ENCODE measurements at places on chromosomes 4 and X. TPM values are rescaled to one million over a fixed set of nuclear protein-coding genes. Genes with fewer than 3 reads are reported as not detected.

GRCh38 chr4:165921546-165921945 lies 48.5 kb downstream of the TLL1 start:
- no peak for DNase-seq

GRCh38 chr4:28062562-28062961 lies 1201.9 kb downstream of the STIM2 start:
- DNase-seq, result no peak

DNA sequence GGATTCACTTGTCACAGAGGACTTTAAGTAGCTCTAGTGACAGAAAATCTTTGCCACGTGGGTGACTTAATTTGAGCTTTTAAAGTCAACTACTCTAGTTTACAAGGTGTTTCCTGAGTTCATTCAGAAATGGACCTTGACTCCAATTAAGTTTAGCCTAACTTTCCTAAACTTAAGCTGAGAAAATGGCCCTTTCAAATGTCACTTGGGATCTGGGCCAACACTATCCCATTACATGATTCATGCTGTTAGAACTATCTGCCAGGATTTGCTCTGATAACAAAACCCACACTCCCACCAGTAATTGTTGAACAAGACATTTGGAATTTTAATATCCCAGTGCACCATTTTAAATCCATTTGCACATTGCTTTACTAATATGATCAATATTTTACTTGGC lies 40.8 kb downstream of the C4orf46 start:
- no peak for DNase-seq

- no peak for DNase-seq
Observed at GRCh38 chr4:152307669-152308068, 228.2 kb downstream of the FBXW7 start.

GRCh38 chr4:114558446-114559020 lies 40.1 kb upstream of the UGT8 start:
- no peak for DNase-seq

- DNase-seq, result no peak
Observed at GRCh38 chr4:7388627-7389026, 46.1 kb downstream of the PSAPL1 start.

DNA sequence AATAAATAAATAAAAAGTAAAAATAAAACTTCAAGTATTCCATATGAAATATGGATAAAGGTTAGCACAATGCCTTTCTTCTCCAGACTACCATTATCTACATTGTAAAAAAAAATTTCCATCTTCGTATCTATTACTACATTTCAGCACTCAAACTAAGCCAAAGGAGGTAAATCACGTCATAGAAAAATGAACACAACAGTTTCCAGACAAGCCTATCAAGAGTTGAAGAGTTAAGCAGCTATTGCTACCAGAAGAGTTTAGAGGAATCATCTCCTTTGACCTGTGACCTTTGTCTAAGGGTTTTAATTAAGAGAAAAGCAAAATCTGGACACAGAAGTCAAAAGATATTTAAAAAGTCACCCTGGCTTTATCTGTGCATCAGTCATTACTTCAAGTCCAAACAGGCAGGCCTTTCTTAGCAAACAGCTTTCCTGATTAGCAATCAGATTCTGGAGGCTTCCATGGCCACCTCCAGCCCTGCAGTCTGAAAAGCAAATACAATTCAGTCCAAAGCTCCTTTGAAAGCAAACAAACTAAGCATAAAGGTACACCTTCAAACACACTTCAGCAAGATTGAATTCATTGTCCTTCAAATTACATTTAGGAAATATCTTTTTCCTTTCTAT lies 82.2 kb downstream of the APBB2 start:
- DNase-seq, result no peak

GRCh38 chrX:15815779-15816437 lies 25.6 kb downstream of the ZRSR2 start:
- peak; percentile 33 for DNase-seq

DNA sequence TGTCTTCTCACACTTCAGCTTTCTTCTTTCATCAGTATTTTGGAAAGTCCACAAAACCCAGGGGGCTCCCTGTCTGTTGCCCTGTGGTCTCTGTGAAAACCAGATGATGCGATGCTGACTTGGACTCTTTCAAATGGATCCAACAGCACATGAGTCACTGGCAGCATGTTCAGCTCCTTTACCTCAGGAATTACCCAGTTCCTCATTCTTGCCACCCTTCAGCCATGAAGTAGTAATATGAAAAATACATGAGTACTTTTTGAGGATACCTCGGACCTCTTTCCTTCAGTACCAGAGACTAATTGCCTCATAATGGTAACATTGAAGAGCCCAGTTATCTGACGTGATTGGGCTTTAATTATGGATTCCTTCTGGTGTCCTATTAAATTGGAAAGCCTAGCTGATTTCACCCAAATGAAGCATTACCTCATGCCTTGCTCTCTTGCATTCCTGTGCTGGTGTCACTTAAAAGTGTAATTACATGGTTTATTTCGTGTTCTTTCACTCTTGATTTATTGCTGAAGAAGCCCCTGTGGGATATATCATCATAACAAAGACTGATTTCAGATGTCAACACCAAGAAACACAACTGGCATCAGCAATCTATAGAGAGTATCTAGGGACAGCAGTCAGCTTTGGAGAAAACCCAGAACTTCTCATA lies 63.4 kb downstream of the NFKB1 start:
- DNase-seq, result no peak

GRCh38 chr4:148162991-148163390 lies 279.2 kb downstream of the NR3C2 start:
- DNase-seq, result no peak

DNA sequence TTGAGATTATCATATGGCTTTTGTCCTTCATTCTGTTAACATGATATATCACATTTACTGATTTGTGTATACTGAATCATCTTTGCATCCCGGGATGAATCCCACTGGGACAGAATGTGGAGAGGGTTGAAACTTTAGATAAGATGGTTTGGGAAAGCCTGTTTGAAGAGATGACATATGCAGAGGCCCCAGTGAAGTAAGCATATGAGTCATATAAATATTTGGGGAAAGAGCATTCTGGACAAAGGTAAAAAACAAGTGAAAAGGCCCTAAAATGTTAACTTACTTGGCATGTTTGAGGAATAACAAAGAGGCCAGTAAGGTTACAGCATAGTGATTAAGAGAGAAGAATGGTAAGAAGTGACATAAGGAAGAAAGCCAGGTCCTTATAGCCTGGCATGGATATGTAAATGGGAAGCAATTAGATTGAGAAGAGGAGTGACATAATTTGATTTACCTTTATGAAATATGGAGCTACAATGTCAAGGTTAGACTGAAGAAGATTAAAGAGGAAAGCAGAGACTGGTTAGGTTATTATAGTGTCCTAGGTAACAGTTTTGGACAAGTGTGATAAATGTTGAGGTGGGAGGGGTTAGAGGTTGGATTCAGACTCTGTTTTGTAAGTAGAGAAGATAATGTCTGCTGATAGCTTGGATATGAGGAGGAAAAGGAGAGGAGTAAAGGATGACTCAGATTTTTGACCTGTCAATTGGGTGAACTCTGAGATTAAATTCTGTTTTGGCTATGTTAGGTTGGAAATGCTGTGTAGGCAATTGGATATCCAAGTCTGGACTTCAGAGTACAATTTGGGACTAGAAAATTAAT lies 54.6 kb upstream of the DRP2 start:
- no peak for DNase-seq

DNA sequence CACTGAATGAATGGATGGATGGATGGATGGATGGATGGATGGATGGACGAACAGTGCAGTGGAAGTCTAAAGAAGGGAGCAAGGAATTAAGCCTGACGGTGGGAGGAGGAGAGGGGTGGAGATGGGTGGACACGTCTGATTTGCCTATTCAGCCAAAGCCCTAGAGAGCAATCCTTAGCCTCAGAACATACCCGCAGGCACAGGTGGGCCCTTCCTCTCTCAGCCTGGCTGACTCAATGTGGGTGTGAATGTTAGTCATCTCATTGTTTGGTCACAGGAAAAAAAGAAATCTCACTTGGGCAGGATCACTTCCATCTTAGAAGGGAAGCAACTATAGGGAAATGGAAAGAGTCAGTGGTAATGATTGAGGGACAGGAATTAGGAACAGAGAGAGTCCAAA lies 165.9 kb downstream of the PJA1 start:
- no peak for DNase-seq

- DNase-seq, result no peak
Observed at GRCh38 chrX:8988446-8988845, 45.5 kb downstream of the FAM9B start.

DNA sequence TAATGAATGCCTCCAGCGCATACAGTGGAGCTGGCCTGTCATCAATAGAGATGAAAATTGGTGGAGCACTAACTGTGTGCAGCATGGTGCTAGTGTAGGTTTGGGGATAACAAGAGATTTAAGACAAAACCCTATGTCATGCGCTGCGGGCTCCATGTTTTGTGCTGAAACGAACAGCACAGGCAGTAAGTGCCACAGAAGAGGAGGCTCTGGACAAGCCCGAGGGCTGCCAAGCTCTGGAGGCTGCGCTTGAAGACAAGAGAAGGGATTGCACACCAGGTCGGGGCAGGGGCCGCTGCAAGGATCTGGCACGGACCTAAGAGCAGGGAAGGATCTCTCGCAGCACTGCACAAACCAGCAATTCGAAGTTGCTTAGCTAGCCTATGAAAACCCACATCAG lies 35.5 kb downstream of the TENM3 start:
- no peak for DNase-seq

DNA sequence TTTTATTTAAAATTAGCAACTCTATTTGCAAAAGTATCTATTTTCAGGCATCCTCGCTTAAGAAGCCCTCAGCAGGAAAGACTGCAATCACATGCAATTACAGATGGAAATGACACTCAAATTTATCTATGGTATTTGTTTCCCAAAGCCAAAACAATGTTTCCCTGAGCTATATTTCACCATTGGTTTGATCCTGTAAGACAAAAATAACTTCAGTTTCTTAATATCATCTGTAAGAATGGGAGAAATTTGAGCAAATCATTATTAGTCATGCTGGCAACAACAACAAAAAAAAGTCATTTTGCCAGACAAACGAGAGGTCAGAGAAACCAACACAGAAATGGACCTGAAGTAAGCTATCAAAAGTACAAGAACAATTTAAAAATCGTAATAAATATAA lies 204.1 kb downstream of the NR3C2 start:
- DNase-seq, result no peak

DNA sequence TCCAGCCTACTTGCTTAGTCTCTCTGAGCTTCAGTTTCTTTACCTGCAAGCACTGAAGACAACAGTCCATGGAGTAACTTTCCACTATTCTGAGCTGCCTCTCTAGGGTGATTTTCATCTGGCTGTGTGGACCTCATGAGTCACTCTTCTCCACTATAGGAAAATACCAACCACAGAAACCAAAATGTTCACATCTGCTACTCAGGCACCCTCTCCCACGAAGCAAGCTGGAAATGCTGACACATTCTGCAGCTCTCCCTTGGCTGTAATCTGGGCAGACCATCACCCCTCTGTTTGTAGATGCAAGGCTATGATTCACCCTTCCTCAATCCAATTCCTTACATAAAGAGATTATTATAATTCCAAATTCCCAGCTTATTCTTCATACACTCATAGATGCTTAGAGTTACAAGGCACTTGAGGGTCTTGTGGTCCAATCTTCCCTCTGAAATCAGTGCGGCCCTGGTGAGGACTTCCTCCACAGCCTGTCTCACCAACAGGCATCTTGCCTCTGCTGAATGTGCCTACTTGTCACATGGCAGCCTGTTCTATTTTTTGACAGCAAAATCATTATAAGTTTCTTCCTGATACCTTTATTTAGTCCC lies 97.0 kb upstream of the LNX1 start:
- no peak for DNase-seq

- DNase-seq, result no peak
Observed at GRCh38 chr4:47830265-47831025, 7.4 kb downstream of the CORIN start.

DNA sequence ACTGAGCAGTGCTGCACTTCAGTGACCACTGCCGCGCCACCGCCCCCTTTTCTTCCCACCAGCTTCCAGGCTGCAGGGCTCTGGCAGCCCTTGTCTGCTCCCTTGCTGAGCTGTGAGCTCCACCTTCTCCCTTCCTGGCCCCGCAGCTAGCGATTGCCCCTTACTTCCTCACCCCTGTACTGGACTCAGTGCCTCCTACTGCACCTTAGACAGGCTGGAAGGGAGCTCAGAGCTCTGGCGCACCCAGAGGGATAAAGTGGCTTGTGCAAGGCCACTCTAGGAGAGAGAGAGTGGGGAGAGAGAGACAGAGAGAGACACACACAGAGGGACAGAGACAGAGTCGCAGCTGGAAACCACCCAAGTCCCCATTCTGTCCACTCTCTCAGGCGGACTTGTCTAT lies 6.0 kb downstream of the RASL11B start:
- DNase-seq, result no peak

DNA sequence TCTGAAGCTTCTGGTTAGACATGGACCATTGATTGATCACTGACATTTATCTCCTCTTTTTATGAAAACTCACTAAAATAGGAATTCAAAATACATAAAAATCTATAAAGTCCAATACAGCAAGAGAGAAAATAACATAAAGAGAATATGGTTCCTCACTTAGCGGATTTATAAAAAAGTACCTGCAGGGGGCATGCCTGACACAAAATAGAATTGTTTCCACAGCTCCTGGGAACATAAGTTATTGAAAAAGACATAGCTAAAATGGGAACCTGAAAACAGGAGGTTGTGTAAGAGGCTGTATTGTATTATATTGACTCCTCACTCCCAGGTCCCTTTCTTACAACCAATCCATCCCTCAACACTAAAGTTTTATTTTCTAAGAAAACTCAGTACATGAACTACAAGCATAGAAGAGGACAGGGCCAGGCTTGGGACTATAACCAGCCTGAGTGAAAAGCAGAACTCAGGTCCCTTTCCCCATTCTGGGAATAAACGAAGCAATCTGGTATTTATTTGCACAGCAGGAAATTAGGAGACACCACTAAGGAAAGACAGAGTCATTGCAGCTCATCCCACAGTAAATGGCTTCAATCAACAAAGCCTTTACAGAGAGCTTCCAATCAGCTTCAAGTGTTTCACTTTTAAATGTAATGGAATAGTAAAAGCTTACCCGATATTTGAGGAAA lies 121.1 kb upstream of the NDST4 start:
- DNase-seq, result peak; percentile 6

- no peak for DNase-seq
Observed at GRCh38 chr4:35541888-35542213, 702.5 kb downstream of the ARAP2 start.

GRCh38 chr4:7762376-7763030 lies 177.2 kb downstream of the AFAP1 start:
- no peak for DNase-seq

- no peak for DNase-seq
Observed at GRCh38 chr4:139694522-139695107, 29.0 kb downstream of the MGST2 start.

GRCh38 chr4:153804722-153805121 lies 15.8 kb upstream of the SFRP2 start:
- no peak for DNase-seq

The USP17L27 gene
- total RNA-seq, result not detected

The MAGEC1 gene
- total RNA-seq, result not detected

The UGT2B15 gene
- total RNA-seq, result not detected

The EMCN gene
- total RNA-seq, result not detected

The CITED1 gene
- not detected for total RNA-seq

The ASB9 gene
- 0.67 TPM for total RNA-seq

The PWWP3B gene
- total RNA-seq, result not detected

The BTC gene
- not detected for total RNA-seq

The TLR10 gene
- 0.23 TPM for total RNA-seq

The CFAP99 gene
- total RNA-seq, result not detected

The EXOSC9 gene
- total RNA-seq, result 56.2 TPM

The LRIT3 gene
- total RNA-seq, result 0.15 TPM

The NUP54 gene
- total RNA-seq, result 52.5 TPM

The ZMAT1 gene
- 6.5 TPM for total RNA-seq
